Hypothalamus (tissue), 51 donors: ENCODE measurements at places on chromosomes 13 and 19.

GRCh38 chr19:10289167-10289835 lies 451 bp upstream of the ICAM5 start:
- no peak for DNase-seq

DNA sequence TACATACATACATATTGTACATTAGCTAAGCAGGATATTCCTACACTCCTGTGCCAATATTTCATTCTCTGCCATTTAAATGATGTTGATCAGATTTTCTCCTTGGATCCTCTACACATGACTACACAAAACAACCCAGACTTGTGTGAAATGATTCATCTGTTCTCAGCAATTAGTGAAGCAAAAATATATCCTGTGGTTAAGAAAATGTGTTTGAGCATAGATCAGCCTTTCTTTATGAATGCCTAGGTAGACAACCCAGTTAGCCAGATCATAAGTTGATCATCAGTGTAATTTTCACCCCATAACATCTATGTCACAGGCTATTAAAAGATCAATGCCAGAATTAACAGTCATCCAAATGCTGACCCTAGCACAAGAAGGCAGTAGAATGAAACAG lies 275.2 kb upstream of the EDNRB start:
- DNase-seq: no peak

DNA sequence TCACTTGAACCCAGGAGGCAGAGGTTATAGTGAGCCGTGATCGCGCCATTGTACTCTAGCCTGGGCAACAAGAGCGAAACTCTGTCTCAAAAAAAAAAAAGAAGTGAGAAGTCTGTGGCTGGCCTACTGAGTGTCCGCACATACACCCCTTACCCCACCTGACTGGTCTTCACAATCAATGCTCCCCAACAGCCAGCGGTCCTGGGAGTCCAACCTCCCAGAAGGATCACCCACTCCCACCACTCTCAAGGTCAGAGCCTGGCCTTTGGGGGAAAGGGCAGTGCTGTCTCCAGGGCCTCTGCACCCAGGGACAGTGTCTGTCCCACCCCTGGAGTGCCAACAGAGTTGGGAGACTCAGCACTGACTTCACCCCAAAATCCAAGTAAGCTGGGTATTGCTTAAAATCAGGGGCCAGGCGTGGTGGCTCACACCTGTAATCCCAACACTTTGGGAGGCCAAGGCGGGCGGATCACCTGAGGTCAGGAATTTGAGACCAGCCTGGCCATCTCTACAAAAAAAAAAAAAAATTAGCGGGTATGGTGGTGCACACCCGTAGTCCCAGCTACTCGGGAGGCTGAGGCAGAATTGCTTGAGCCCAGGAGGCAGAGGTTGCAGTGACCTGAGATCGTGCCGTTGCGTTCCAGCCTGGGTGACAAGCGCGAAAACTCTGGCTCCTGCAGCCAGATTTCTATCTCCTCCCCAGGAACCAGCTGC lies 2.3 kb upstream of the CD320 start:
- DNase-seq: no peak

DNA sequence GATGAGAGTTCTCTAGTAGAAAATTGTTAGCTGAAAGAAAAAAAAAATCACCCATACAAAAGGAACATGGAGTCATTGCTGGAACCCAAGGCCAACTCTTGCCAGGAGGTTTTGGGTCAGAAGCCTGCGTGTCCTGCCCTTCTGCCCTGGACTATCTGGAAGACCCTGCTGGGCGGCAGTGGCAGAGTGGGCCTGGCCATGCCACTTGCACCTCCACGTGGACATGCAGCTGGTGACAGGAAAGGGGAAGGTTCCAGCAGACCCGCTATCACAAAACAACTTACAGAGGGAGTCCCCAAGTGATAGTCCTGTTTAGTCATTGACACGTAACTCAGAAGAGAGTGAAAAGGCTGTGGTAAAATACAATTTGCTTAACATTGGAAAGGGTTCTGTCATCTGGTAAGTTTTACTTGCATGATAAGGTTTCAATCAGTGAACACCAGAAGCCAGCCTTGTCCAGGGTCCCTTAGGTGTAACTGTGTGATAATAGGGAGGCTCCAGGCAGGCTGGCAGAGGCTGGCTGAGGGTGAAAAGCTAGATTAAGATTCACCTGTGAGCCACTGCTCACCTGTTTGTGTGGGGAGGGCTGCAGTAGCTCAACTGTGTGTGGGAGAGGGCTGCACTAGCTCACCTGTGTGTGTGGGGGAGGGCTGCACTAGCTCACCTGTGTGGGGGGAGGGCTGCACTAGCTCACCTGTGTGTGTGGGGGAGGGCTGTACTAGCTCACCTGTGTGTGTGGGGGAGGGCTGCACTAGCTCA lies 47.8 kb downstream of the COL4A2 start:
- DNase-seq: no peak
